Activated CD4-positive, alpha-beta T cell treated with anti-CD3 and anti-CD28 coated beads for 24 hours (primary cell): ENCODE measurements at places on chromosomes 11 and 22.

GRCh38 chr22:26443901-26444690, 15.0 kb downstream of the ASPHD2 start:
- DNase-seq = no peak

DNA sequence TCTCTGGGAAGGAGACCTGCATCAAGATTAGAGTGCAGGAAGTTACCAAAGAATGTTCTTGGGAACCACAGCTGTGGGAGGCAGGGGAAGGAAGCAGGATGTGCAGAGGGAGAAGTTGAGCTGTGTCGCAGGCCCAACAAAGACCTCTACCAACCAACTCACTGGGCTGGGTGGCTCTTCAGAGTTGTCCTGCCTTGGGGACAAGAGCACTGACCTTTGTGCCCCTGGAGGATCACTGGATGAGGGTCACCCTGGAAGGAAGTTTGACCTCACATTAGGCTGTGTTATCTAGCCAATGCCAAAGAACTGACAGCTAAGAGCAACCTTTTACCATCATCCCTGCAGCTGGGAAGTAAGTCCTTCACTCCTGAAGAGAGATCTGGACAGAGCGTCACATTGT, 130.6 kb downstream of the RRAS2 start:
- DNase-seq = no peak

DNA sequence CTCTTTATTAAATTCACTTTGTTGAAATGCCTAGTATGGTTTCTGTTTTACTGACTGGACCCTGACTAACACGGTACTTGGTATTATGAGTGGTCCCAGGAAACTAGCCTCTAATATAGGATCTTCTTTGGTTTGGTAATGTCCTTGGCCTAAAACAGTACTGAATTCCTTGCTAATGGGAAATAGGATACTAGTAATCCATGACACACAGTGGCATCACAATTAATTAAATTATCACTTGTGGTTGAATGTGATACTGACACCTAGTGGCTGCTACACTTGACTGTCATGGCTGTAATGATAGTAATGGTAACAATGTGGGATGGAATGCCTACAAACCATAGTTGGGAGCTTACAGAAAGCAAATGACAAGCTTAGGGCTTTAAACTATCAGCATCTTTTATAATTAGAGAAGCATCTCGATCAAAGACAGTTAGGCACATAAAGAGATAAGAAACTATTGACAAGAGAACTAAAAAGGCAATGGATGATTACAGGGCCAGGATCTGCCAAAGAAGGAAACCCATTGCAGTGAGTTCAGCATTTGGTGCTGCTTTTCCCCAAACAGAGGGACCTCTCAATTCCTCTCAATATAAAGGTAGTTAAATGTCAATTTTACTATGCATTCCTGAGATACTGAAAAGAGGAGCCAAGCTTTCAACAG, 8.6 kb downstream of the DNHD1 start:
- DNase-seq = no peak

- no peak for DNase-seq
Observed at GRCh38 chr11:8803973-8804372, 107.0 kb upstream of the AKIP1 start.

DNA sequence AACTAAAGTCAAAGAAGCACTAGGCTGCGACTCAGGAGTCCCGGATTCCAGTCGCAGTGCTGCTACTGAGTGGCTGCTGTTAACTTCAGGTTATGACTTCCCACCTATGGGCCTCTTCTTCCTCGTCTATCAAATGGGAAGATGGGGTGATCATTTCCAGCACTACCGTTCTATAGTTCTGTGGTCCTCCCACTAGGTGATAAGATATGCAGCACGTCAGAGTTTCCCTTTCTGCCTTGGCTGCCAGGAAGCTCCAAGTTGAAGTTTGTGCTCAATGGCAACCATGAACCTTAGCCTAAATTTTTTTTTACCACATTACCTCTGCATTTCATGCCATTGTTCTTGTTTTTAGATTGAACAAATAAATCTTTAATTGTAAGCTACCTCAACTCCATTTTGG, 38.7 kb downstream of the ALX4 start:
- no peak for DNase-seq

DNA sequence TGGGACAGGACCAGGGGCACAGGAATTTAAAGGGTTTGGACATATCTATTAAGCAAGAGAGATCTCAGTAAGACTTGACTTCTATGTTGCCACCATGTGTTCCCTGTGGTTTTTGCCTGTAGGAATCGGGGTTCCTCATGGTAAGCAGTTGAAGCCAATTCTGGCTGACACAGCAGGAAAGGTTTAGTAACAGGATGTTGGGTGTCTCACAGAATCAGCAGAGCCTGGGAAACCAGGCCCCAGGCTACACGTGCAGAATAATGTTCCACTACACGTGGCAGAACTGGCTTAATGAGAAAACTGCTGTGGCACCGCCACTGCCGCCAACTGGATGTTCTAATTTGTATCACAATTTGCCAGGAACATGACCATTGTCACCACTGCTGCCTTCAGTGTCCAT, 264.6 kb upstream of the PLET1 start:
- DNase-seq = no peak

GRCh38 chr11:111476956-111477355, 35.2 kb downstream of the BTG4 start:
- DNase-seq = no peak

- DNase-seq = no peak
Observed at GRCh38 chr11:132681971-132682370, 850.3 kb downstream of the OPCML start.

- no peak for DNase-seq
Observed at GRCh38 chr11:41499429-41499828, 40.0 kb upstream of the LRRC4C start.

- DNase-seq = no peak
Observed at GRCh38 chr11:398826-399225, 4.8 kb downstream of the PKP3 start.

DNA sequence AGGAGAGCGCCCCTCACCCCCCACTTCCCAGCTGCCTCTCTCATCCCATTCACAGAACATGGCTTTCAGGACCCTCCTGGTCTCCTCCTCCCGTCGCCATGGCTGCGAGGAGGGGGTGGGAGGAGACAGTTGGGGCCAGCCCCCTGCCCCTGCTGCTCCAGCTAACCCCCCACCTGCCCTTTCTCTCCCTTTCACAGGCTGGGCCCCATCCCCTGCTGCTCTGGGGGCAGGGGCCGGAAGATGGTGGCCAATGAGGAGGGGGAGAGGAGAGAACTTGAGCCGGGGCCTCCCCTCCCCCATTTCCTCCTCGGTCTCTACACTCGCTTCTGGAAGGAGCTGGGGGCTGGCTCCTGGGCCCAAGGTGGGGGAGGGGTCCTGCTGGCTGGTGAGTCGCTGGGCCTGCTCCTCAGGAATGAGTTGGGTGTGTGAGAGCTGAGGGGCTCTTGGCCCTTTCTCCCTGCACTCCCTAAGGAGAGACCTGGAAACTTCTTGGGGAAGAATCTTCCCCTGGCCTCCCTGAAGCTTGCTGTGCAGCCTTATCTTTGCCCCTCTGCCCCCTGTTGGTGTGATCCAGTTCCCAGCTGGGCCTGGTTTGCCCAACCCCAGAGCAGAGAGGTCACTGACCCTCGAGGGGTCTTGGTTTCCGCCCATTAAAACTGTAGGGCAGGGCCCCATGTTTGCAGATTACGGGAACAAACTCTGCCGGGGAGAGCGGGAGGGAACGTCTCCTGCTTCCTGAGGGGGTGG, 10.2 kb downstream of the YPEL4 start:
- no peak for DNase-seq

DNA sequence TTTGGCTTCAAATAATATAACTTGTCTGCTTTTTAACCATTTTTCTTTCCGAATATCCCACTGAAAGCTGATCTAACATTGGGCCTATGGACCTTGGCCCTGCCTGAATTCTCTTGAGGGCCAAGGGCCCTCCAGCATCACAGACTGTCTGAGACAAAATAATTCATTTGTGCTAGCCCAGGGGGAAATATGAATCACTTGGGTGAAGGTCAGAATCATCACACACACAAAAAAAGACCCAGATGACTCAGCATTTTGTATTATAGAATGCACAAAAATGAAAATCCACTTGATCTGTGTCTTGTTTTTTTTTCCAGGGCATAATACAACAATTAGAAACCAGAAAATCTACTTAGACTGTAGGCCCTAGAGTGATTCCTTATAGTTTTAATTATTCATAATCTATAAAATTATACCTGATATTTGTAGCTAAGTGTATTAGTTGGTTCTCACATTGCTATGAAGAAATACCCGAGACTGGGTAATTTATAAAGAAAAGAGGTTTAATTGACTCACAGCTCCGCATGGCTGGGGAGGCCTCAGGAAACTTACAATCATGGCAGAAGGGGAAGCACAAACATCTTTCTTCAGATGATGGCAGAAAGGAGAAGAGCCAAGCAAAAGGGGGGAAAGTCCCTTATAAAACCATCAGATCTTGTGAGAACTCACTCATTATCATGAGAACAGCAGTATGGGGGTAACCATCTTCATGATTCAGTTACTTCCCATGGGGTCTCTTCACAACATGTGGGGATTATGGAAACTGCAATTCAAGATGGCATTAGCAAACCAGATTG, 15.6 kb upstream of the RDX start:
- DNase-seq = no peak

DNA sequence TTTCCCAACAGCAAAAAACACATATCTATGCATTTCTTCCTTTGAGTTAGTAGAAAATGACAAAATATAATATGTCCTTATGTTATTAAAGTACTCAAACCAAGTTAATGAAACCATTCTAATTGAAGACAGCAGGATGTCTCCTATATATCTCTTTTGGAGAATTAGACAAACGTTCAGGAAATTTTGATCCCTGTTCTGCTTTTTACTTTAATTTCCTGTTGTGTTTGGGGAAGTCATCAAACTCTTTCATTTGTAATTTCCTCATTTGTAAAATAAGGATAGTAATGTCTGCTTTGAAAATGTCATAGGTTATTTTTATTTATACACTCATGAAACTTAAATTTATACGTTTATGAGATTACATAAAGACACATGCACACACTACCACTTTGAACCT, 281.8 kb upstream of the ANO5 start:
- no peak for DNase-seq

- no peak for DNase-seq
Observed at GRCh38 chr11:68942095-68942620, 38.5 kb downstream of the IGHMBP2 start.

GRCh38 chr11:17014321-17014832, at the start of gene PLEKHA7:
TSS of gene PLEKHA7 (minus strand) at chr11:17014414. CDS start at chr11:17014401, 13 bp downstream.
- no peak for DNase-seq

DNA sequence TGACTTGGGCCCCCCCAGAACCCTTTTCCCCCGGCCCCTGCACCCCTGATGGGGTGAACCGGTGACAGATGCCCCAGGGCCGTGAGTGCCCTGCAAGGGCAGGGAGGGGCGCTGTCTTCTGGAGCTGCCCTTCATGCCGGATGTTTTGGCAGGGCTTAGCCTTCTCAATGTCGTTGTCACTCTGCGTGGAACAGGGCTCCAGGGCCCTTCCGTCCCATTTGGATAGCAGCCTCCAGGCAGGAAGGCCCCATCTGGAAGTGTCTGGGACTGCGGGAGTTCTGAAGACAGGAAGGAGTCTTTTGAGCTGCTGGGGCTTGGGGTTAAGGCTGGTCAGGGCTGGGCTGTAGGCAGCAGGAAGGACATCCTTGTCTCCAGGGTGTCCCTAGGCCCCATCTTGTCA, 4.6 kb downstream of the FRMD8 start:
- DNase-seq = no peak

- DNase-seq = no peak
Observed at GRCh38 chr11:76184551-76184993, 21.7 kb downstream of the WNT11 start.

GRCh38 chr11:62081378-62082291, 42.2 kb upstream of the INCENP start:
- DNase-seq = peak; percentile 64

DNA sequence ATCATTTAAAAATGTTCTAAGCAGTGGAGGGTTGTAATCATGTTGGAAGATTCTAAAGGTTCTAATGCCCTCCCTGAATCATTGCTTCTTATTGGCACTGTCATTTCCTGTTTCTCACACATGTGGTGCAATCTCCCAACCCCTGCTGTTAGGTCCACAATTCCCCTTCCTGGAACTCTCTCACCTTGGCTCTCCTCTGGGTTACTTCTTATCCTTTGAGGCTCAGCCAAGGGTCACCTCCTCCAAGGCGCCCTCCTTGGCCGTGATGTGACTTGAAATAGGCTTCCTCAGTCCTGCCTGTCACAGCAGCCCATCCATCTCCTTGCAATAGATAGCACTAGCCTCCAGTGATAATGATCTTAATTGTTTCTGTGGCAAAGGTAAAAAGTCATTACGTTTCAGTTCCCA, 149.8 kb downstream of the TTC17 start:
- no peak for DNase-seq

GRCh38 chr11:116808262-116809175, 14.6 kb downstream of the APOA4 start:
- no peak for DNase-seq

GRCh38 chr11:64000740-64001483, 14.7 kb downstream of the OTUB1 start:
- no peak for DNase-seq

DNA sequence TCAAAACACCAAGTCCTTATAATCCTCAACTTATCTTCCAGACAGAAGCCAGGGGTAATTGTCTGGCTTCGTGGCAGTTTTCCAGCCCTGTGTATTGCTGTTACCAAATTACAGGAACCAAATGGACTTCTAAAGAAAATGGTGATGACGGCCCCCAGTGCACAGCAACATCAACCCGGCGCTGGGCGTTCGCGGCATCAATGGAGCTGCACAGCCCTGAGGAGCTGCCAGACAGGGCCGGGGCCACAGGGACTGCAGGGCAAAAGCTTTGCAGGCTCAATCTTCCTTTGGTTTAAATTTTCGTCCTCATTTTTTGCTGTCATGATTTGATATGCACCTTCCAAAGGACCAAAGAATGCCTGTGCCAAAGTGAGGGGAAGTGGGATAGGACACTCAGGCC, 292.5 kb downstream of the BRD1 start:
- DNase-seq = no peak

- DNase-seq = peak; percentile 77
Observed at GRCh38 chr11:59053387-59053786, 32.7 kb upstream of the GLYATL1B start.

DNA sequence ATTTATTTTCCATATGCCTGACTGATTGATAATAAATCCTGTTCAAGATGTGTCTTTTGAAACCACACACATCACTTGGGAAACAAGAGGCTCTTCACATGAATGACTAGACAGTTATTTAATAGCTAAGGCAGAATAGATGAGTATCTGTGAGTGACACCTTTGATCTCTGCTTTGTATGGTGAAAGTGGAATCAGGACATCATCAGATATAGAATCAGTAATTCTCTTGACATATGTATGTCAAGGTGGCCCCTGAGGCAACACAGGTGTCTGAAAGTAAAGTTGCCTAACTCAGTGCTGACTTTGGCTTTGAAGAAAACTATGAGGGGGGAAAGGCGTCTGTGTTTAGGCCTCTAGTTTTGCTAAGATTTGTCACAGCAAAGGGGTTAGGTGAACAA, 11.5 kb upstream of the CASP4 start:
- DNase-seq = no peak

GRCh38 chr11:60970369-60970774, 1.1 kb upstream of the CD6 start:
- peak; percentile 81 for DNase-seq

- DNase-seq = no peak
Observed at GRCh38 chr11:28146123-28146751, 38.0 kb downstream of the METTL15 start.

GRCh38 chr11:57647372-57647771, 2.3 kb downstream of the YPEL4 start:
- DNase-seq = no peak

- DNase-seq = no peak
Observed at GRCh38 chr22:43587574-43587973, 175.8 kb downstream of the MPPED1 start.

- no peak for DNase-seq
Observed at GRCh38 chr11:133999355-133999754, 42.6 kb upstream of the IGSF9B start.
